ENCODE measurements at places on chromosomes 7 and 10.

DNA sequence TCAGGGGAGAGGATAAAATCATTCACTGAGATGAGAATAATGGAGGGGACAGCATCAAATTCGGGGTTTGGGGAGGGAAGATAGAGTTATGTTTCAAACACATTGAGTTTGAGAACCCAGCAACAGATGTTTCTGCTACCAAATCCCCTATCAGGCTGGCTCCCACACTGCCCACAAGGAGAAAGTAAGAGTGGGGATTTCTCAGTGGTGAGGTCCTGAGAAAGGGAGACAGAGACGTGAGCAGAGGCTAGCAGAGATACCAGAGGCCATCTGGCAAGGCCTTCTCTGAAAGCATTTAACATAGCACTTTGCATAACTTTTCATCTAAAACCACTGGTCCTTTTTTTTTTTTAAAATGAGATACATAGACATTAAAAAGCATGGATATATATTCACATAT lies 7.8 kb upstream of the SLF2 start:
- DNase-seq = no peak

- DNase-seq = no peak
Measured at GRCh38 chr7:116799916-116800315, 62.5 kb upstream of the CAPZA2 start.

DNA sequence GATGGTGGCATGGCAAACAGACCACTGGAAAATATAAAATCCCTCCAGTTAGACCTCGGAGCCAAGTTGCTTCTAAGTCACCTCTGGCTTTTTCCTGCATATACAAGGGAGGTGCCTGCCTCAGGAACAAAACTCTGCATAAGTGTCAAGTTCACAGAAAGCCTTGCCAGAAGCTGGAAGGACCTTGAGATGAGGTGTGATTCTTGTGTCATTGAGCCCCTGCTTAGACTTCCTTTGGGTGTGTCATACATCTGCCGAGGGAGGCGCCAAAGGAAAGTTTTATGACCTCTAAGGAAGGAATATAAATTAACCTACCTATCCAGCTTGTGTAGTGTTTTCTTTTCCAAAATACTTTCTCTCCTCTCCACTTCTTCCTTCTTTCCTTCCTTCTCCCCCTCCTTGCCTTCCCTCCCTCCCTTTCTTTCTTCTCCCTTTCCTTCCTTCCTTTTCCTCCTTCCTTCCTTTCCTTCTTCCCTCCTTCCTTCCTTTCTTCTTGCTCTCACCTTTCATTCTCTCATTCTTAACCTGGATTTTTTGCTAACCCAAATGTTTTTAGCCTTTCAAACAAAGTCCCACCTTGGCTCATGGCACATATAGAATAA lies 75.2 kb downstream of the TRIL start:
- DNase-seq = no peak

- DNase-seq = peak; percentile 81
Measured at GRCh38 chr7:27095897-27096767, at the start of gene HOXA1. Gene HOXA1, minus strand, starts transcription at chr7:27096000. Its CDS starts 88 bp downstream, at chr7:27095912.

DNA sequence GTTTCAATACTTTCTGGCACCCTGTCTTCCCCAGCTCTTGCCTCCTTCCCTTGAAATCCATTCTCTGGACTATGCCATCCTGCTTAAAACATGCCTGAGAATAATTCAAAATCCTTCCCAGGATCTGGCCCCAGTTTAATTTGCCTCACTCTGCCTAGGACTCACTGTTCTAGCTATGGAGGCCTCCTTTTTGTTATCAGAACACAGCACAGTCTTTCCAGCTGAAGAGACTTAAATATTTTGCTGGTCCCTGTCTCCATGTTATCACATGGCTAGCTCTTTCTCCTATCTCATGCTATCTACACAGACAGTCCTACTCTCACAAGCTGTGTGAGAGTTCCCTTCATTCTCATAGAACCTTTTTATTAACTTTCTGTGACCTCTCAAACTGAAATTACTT lies 194.8 kb downstream of the RNLS start:
- DNase-seq = no peak

Measured in activated CD8-positive, alpha-beta memory T cell treated with anti-CD3 and anti-CD28 coated beads for 24 hours (primary cell).